NCI-H1048 (cell line): ENCODE measurements at places on chromosomes 16 and 17.

GRCh38 chr16:58859958-58860669, 126.0 kb upstream of the GOT2 start:
- no peak for DNase-seq

GRCh38 chr17:40810494-40810893, 10.7 kb upstream of the KRT28 start:
- DNase-seq, result no peak

DNA sequence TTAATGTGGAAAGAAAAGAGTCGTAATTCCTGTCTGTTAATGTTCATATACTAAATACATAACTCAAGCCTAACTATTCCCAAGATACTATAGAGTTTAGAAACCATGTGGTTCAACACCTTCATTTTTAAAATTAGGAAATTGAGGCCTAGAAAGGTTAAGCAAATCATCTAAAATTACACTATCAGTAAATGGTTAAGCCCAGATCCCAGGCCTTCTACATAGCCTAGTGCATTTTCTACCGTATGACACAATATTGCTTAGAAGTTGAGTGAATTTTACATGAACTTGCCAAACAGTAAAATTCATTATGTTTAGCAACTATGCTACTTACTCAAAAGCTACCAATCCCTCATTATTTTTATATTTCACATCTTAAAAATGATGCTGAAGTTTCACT, 6.8 kb downstream of the NACA2 start:
- DNase-seq, result no peak

- no peak for DNase-seq
Observed at GRCh38 chr16:82987767-82988166, 361.0 kb downstream of the CDH13 start.

DNA sequence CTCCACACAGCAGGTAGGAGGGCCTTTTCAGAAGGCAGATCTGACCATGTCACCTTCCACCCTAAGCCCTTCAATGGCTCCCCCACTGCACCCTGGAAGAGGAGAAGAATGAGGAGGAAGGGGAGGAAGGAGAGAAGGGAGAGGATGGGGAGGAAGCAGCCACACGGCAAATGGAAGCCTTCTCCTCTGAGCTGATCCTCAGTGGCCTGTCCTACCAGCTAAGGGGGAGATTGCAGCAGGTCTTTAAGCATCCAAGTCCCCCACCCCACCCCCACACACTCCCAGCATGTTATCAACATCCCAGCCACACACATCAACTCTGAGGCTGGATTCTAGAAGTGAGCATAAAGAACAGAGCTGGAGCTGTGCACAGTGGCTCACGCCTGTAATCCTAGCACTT, 46.2 kb upstream of the RBFOX3 start:
- DNase-seq, result no peak

- DNase-seq, result no peak
Observed at GRCh38 chr16:89829630-89830437, 1.6 kb downstream of the SPIRE2 start.

DNA sequence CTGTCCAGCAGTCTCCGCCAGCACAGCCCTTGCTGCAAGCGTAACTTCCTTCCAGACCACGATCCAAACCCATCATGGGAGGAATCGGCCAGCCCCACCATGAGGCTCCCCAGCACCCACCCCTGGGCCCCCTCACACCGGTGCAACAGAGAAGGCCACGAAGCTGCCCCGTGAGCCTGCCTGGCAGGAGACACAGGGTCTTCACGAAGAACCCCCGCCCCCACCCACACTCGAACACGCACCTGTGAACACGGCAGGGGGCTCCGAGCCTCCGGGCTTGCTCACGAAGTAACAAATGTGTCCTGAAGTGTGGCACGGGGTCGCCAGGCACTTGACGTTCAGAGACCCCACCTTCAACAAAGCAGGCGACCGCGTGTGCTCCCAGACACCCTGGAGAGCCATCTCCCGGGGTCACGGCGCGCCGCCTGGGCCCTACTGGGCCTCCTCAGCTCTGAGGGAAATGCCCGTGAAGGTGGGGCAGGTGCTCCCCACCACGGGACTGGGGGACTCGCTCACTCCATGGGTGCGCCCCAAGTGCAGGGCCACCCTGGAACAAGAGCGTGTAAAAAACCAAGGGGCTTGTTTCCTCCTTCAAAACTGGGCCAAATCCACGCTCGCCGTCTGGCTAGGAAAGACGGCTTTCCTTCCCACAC, 7.6 kb downstream of the HAGH start:
- no peak for DNase-seq

DNA sequence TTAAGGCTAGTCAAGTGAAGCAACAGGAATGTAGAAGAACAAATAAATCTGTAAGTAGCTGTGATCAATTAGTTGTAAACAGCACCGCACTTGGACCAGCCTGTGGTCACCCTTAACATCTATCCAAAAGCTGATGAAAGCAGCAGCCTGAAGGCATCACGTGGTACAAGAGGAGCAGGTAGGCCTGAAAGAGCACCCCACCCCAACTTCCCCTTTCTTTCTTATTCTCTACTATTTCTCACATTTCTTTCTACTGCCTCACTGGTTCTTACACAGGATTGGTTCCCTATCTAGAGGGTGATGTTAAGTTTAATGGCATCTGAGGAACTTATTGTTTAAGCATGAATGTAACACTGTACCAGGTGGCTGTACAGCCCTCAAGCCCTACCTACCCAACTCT, 42.6 kb upstream of the CLEC18B start:
- DNase-seq, result no peak

GRCh38 chr16:49515016-49515565, 141.5 kb downstream of the C16orf78 start:
- no peak for DNase-seq

DNA sequence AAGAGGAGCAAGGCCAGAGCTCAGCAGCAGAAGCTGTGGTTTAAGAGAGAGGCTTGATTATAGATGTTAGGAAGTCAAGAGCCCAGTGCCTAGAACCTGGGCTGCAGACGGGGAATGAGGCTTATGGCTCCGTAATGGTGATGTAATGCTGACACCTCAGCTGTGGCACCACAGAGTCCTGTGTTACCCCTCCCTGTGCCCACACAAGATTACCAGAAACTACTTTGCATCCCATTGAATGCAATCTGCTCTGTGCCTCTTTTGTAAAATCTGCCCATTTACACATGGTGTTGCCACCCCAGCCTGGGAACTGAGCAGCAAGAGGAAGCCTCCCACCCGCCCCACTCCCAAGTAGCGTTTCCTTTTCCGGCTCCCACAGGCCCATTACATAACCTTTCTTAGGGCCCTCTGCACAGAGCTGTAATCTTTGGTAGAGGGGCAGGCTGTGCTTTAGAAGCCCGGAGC, 57.0 kb downstream of the PITPNC1 start:
- no peak for DNase-seq

DNA sequence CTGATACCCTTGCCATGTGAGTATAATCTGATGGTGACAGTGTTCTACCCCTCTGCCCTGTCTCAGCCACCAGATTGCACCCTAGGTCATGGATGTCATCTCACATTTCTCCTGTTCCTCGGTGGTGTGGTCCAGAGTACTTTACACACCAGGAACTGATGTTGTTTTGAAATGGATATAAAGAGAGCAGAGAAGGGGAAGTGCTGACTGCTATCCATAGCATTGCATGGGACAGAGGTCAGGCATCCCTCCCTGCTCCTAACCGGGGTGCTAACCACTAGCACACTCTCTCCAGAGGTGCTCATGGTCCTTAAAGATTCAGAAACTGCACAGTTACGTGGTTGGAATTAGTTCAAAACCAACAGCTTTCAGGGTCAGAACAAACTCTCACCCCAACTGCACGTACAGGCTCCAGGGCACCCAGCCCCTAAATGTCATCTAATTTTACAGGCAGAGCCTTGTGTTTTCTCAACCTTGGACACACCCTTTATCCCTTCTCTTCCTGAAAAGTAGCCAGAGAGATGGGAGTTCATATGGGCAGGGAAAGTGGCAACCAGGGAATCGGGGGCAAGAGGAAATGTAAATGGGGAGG, 16.3 kb downstream of the TTLL6 start:
- DNase-seq, result no peak

DNA sequence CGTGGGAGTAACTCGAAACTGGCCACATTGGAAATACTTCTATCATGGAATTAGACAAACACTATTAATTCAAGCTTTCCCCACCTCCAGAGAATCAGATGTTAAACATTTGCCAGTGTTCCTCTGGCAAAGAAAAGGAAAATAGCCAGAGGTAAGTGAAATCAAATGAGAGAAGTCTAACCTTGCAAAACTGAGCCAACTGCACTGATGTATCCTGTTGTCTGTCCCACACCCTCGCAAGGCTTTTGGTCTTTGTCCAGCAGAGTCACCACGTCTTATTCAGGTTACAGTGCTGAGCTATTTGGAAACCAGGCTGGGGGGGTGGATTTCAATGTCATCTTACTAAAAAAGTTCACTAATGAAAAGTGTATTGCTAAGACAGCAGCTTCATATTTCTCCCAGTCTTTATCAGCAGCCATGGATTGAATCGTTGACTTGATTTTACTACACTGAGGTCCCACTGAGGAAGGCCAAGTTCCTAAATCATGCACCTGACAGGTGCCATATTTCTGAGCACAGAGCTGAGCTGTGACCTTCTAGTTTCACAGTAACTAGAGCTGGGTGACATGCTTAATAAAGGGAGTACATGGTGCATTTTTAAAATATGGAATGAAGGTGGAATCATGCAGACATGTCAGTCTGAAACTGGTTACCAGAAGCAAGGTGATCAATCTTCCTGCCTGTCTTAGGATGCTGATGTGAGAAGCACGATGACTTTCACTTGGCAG, 85.2 kb upstream of the HSBP1 start:
- DNase-seq, result no peak

DNA sequence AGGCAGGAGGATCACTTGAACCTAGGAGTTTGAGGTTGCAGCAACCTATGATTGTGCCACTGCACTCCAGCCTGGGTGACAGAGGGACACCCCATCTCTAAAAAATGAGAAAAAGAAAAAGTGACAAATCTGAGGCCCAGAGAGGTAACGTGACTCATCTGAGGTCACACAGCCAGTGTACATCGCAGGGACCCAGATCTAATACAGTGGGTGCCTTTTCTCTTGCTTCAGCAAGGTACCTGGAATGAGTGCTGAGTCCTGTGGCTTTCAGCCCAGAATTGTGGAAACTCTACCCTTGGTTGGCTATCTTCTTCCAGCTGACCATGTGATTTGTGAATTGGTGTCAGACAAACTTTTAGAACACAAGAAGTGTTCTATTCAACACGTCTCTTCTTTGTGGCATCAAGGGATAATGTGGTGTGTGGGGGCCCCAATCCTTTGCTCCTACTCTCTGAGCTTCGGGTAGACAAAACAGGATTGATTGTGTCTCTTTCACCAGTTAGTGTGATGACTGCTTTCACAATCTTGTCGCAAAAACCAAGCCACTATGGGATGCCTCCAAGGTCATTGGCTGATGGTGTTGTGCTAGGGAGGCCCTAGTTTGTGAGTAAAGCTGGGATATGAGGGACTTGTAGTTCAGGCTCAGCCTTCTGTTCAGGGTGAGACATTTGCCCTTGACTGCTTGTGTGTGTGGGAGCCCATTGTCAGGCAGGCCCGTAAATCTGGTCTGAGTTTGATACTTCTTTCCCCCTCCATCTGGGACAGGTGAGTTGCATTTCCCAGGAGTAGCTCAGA, 71.0 kb downstream of the MSI2 start:
- DNase-seq, result no peak

- DNase-seq, result no peak
Observed at GRCh38 chr16:22194707-22195444, 11.2 kb upstream of the EEF2K start.

- no peak for DNase-seq
Observed at GRCh38 chr17:5203908-5204294, 12.2 kb upstream of the ZNF594 start.

DNA sequence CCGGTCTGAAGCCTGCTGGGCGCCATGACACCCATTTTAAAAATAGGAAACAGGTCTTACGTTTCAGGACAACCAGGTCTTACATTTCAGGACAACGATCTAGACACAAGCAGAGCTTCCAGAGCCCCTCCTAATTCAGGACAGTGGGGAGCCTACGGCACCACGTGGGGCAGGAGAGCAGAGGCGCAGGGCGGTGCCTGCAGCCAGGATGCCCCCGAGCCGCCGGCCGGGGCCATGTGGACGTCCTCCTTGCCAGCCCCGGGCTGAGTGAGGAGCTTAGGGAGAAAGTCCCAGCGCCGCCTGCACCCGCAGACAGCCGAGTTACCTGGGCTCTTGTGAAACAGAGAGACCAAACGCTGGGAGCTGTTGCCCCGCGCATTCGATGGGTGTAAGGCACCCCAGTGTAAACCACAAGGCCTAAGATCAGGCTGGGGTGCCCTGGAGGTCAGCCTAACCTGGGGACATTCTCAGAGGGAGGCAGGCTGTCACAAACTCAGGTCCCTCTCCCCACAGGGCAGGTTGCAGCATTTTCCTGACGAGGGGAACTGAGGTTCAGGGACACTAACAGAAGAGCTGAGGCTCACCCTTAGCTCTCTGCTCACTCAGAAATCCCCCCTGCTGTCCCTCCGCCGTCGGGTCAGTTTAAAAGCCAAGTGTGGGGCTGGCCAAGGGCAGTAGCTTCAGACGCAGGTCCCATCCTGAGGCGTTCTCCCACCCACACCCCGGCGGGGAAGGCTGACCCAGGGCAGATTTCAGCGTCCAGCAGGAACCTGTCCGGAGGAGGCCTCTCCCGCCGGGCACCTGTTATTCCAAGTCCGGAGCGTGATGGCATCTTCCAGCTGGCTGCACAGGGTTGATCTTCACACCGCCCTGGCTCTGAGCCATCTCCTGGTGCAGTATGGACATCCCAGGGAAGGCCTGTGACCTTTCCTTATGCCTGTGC, 1.8 kb upstream of the NOTUM start:
- no peak for DNase-seq

DNA sequence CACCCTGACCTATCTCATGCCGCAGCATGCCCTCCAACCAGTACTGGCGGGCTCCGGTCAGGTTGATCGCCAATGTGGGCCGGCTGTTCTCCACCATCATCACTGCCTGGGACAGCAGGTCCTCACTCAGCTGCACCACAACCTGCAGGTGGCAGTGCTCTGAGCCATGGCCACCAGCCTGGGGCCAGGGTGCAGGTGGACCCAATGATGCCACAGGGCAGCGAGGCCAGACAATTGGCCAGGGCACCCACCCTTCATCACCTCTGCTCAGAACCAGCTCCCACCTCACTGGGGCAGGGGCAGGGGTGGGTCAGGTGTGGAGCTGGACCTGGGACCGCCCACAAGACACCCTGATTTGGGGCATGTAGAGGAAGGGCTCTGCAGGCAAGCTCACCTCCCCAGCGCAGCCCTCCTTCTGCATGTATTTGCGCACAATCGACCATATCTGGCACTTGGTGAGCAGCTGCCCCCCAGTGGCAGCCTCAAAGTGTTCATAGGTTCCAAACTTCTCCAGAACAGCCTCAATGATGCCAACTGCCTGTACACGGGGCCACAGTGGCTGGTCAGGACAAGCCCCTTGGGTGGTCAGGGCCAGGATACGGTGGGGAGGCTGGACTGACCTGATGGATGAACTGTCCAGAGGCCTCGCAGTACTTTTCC, 4.2 kb downstream of the MATCAP1 start:
- DNase-seq, result no peak
